Non-pigmented ciliary epithelial cell (primary cell): ENCODE measurements at places on chromosomes 16 and 17.

- no peak for DNase-seq
Measured at GRCh38 chr17:80956321-80957190, 35.1 kb upstream of the CHMP6 start.

DNA sequence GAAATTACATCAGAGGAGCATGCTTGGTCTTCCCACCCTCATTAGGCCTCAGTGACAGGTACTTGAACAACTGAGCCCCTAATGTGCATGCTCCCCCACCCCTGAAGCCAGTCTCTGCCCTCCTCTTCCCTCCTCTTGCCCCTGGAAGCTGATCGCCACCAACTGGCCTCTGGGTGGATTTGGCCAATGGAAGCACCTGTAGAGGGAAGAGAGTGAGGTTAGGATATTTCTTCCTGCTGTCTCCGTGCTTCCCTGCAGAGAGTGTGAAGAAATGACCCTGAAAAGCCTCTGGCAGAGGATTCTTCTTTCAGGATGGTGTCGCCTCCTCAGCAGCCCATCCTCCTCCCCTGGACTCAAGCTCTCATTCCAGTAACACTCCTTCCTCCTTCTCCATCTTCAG lies 5.9 kb upstream of the CBLN1 start:
- no peak for DNase-seq

DNA sequence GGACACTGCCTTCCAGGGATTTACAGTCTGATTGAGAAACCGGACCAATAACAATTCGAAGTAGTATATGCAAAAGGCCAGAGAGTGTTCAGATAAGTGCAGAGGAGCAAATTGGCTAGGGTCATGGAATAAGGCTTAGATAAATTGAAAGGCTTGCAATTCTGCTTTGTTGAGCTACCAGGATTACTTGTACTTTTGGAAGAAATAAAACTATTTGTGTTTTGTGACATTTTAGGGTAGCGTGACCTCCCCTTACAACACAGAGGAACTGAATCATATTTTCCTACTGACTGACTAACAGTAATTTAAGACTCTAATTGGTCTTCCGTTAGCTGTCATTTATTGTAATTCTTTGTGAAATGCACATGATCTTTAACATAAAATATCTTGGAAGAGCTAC lies 104.7 kb downstream of the PITPNC1 start:
- DNase-seq = no peak

- no peak for DNase-seq
Measured at GRCh38 chr17:74746922-74747321, 1.5 kb upstream of the NHERF1 start.

DNA sequence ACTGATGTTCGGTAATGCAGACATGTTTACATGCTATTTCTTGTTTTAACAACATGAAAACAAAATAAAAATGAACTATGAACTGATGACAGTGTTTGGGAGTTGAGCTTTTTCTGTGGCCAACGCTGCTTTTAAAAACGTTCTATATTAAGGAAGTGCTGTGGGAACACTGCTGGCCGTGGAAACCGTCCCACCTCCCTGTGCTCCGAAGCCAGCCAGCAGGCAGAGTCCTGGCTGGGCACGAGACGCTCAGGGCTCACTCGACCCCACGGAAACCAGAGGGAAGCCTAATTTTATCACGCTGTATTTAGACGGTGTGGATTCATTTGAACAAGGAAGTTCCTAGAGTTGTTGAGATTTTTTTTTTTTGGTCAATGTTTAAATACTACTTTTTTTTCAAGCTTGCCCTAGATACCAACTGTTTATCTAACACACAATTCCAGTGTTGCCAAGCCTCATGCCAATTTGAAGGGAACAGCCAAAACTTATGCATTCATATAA lies 25.8 kb downstream of the ADCY9 start:
- no peak for DNase-seq

GRCh38 chr17:42354956-42355843 lies 33.0 kb downstream of the STAT3 start:
- no peak for DNase-seq

- no peak for DNase-seq
Measured at GRCh38 chr17:32297424-32297823, 31.8 kb downstream of the RHBDL3 start.

DNA sequence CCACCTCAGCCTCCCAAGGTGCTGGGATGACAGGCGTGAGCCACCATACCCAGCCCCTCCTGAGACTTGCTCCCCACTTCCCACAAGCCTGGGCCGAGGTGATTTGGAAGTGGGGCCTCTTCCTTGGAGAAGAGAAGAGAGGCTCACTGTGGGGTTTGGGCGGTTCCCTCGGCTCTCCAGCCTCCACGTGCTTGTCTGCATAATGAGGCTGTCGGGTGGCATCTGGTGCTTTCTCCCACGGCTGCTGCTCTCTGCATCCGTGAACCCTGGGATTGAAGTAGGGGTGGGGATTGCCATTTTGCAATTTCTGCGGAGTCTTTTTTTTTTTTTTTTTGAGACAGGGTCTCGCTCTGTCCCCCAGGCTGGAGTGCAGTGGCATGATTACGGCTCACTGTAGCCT lies 101.4 kb downstream of the RAP1GAP2 start:
- no peak for DNase-seq

GRCh38 chr17:73061161-73061560 lies 31.3 kb downstream of the SLC39A11 start:
- DNase-seq = no peak

DNA sequence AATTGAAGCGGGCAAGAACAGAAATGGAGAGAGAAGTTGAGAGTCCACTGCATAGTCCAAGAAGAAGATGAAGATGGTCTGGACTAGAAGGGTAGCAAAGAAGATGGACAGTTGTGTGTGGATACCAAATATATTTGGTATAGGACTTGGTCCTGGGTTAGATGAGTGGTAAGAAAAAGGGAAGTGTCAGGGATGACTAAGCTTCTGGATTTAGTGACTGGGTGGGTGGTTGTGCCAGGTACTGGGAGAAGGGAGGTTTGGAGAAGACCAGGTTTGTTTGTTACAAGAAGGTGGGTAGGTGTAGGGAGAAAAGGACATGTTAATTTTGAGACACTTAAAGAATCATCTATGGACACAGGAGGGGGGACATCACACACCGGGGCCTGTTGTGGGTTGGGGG lies 5.4 kb downstream of the VMP1 start:
- no peak for DNase-seq

GRCh38 chr16:67087291-67087690 lies 22.4 kb upstream of the PHAF1 start:
- DNase-seq = no peak

GRCh38 chr17:62816282-62816839 lies 8.2 kb upstream of the MARCHF10 start:
- DNase-seq = no peak

DNA sequence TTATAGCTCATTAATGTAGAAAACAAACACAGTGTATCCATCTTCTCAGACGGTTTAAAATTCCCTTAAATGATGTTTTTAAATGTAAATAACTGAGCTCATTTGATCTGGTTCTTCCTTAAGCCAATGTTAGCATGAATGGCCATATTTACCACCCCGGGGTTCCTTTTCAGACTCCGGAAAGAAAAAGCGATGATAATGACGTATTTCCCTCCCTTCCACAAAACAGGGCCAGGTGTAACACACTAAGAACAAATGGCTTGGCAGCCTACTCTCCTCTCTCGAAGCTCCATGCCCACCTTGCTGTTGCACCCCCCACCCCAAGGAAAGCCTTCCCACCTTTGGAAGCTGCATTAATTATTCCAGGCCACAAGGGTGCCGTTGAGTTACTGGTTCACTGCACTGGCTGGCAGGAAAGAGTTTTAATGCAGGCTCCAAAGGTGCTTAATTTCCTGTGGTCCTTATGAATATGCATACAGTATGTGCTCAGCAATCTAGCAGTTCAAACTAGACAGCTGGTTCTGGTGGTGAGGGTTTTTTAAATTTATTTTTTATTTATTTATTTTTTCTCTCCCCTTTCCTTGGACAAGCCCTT lies 378.9 kb downstream of the WWOX start:
- no peak for DNase-seq

DNA sequence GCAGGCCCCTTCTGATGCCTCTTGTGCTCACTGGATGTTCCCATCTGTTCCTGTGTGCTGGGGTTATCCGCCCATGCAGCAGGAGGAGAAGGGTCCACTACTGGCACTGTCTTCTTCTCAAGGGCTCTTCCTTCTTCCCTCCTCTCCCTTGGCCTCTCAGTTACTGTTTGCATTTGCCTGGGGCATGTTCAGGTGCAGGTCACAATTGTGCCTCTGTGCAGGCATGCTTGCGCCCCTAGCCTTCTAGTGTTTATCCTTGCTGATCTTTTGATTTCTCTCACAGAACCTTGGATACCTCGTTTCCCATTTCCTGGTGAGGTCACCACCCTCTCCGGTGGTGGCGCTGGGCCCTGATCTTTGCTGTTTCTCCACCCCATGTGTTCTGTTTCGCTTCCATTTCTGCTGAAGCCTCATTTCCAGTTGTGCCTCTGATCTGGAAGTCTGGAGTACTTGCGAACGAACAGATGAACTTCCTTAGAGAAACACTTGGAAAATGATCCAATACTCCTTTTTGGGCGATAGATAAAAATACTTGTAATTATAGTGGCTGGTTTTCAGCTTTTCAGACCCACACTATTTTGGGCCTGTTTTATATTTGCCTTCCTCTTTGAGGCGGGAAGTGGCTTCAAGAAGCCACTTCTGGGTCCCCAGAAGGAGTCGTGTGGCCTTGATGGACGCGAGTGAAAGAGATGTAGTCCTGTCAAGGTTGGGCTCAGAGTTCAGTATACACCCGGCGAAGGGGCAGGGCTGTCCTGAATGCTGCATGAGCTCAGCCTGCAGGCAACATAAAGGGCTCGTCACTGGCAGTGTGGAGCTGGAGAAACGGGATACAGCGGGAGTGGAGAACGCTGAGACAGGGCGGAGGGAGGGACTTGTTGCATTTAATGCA lies 312.9 kb downstream of the SNX29 start:
- no peak for DNase-seq

DNA sequence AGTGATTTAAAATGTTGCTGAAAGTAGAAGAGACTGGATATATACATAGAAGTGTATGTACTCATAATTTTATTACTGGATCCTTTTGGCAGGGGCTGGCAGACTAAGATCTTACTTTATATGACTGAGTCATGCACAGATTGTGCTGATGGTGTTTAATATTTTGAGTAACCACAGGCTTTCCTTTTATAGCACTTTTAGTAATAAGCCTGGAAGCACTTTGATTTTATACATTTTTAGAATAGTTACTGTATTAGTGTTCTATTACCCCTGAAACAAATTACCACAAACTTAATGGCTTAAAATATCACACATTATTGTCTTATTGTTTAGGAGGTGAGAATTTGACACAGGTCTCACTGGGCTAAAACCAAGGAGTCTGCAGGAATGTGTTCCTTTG lies 113.4 kb upstream of the CDH8 start:
- DNase-seq = no peak

- peak; percentile 5 for DNase-seq
Measured at GRCh38 chr16:47777220-47777619, 316.1 kb downstream of the PHKB start.

DNA sequence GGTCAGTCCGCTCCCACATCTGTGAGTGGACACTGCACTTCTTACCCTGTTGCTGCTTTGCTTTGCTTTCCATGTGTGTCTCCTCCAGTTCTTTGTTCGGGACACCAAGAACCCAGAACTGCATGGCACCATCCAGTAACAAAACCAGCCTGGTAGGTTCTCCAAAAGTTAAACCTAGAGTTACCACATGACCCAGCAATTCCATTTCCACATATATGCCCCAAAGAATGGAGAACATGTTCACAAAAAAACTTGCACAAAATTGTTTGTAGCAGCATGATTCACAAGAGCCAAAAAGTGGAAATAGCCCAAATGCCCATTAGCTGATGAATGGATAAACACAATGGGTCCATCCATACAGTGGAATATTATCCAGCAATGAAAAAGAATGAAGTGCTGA lies 10.3 kb upstream of the CCL22 start:
- DNase-seq = no peak

GRCh38 chr16:57061084-57061905 lies 31.1 kb upstream of the CPNE2 start:
- no peak for DNase-seq

GRCh38 chr17:62727916-62728672 lies 80.0 kb downstream of the MARCHF10 start:
- DNase-seq = no peak

DNA sequence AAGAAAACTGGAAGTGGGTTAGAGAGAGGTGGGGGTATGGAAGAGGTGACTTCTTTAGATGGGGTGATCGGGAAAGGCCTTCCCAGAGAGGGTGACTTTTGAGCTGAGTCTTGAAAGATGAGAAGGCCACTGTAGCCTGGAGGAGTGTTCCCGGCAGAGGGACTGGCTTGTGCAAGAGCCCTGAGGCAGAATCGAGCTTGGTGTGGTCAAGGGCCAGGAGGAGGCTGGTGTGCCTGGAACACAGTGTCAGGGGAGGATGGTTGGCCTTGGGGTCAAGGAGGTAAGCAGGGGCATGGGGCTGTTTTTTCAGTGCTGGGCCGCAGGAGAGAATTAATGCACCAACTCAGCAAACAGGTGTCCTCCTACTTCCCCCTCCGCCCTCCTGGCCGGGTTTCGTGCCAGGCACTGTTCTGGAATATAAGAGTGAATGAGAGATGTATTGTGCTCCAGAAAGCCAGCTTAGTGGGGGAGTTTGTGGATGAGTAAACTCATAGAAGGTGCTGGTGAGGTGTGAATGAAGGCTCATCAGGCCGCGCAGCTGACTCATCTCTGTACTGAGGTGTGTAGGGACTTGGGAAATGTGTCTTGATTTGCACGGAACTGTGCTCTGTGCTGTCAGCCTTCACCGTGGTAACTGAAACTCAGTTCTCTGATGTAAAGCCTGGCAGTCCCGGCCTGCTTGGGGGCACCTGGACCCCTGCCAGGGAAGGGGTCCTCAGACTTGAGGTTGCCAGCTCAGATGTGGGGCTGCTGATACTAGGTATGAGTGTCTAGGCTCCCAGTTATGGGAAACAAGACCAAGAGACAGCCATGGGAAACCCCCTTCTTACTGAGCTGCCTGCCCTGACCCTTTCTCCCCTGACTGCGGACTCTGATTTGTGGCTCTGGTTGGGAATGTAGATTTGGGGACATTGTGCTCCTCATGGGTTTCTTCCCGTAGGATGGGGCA lies 15.3 kb downstream of the KSR1 start:
- DNase-seq = no peak

- DNase-seq = no peak
Measured at GRCh38 chr17:49404906-49405305, 9.8 kb downstream of the PHB1 start.

DNA sequence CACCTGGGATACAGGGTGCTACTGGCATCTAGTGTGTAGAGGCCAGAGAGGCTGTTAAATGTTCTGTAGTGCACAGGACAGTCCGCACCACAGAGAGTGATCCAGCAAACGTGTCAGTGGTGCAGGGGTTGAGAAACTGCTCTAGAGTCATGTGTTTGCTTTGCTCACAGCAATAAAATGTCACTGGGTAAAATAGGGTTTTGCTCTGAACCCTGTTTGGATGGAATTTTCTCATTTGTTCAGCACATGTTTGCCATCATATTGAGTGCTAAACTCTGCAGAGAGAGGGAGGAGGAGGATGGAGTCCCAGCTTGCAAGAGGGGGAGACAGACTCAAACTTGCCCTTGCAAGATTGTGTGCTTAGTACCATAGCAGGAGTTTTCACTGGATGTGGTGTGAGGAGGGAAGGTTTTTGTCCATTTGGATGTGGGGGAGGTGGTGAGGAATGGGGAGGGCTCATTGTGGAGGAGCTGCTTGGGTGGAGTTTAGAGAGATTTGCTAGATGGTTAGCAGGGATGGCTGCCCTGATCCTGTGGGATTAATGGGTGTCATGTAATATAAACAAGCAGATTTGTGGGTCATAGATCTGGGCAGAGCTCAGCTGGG lies 11.8 kb downstream of the PLCG2 start:
- no peak for DNase-seq

- no peak for DNase-seq
Measured at GRCh38 chr16:9964426-9964825, 217.8 kb downstream of the GRIN2A start.

- no peak for DNase-seq
Measured at GRCh38 chr17:27616414-27616813, 14.6 kb upstream of the LGALS9 start.
